ENCODE measurements at places on chromosomes 7 and 10.

- DNase-seq = no peak
These were observed 11.4 kb upstream of the BET1 start for GRCh38 chr7:94015538-94015937.

DNA sequence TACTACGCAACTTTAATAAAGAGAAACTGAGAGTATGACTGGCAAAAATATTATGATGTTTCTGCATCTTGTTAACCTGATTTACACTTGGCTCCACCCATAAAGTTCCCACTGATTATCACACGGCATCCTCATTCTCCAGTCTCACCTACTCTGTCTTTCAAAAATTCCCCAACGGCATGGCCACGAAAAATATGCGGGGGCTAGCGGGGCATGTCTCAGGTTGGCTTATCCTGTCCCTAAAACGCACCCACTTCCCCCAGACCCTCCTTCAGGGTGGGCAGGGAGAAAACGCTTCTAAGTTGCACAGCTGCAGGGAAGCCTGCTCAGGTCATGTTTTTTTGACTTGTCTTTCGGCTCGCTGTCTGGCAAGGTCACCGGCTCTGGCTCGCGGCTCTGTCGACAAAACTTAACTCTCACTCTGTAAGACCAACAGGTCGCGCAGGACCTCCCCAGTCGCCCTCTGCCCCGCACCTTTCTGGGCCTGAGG is 3.8 kb downstream of the CDK6 start:
- DNase-seq = no peak

GRCh38 chr10:113616244-113617074 is 47.4 kb downstream of the NRAP start:
- no peak for DNase-seq

- DNase-seq = no peak
These were observed 629.0 kb downstream of the CCSER2 start for GRCh38 chr10:84957427-84957826.

All from NCI-H748 treated with DMSO at 0.1 percent for 48 hours (cell line).